WTC11 (cell line): ENCODE measurements at places on chromosomes 2 and 18.

GRCh38 chr18:36284671-36285295, 12.7 kb upstream of the FHOD3 start:
- DNase-seq: peak; percentile 28

DNA sequence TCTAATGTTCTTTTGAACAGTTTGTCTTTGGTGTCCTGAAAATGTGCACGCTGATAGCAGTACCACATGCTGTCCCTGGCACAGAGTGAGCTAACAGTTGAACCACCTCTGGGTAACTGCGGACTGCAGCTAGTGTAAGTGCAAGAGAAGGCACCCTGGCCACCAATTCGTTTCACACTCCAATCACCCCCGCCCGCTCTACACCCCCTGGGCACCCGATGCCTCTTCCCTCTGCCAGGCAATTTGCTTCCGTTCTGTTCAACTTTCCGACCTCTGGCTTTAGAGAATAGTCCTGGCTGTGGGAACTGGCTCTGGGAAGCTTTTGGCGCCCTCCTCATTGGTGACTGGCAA, 1.4 kb downstream of the DOCK10 start:
- DNase-seq: peak; percentile 9

GRCh38 chr2:146503366-146503765, 1341.5 kb upstream of the ACVR2A start:
- DNase-seq: no peak

DNA sequence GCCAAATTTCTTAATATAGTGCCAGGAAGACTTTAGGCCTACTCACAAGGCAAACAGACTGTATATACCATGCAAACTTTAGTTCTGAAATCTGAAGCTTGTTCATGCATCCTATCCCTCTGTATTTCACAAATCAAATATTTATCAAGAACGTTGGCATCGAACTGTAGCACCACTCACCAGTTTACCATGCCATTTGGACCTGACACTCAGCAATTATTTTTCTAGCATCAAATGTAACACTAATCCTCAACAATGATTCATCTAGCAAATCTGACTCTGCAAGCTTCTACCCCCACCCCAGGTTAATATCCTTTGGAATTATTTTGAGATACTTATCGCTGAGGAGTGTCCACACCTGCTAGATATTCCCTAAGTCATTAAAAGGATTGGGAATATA, 1506.6 kb downstream of the LRP1B start:
- DNase-seq: no peak
